T-helper 17 cell (primary cell): ENCODE measurements at places on chromosomes 6 and 20. TPM values are rescaled to one million over a fixed set of nuclear protein-coding genes. Genes with fewer than 3 reads are reported as not detected.

GRCh38 chr20:63014287-63014686 is 7.5 kb upstream of the BHLHE23 start:
- DNase-seq, result no peak

DNA sequence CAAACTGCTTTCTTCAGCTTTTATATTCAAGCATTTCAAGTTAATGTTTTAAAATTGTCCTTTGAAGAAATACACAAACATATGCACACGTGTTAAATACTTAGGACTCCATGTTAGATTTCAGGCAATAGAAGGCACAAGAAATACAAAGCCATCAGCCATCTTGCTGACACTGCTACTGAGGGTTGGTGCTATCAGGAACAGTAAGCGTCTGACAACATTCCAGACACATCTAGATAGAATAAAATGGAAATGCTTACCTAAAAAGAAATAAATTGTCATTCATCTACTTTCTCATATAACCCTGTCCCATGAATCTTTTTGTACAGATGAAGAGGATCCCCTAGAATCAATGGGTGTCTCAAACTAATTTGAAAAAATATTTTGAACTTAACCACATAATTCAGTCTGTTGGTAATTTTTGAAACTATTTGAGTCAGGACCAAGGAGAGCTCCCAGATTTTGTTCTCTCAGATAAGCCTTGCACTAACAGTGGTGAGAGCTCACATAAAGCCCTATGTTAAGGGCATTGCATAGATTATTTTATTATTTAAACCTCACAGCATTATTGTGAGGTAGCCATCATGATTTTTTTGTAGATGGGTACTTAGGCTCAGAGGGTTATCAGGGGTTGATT is 631.1 kb upstream of the POU3F2 start:
- no peak for DNase-seq

- no peak for DNase-seq
Measured at GRCh38 chr20:24450624-24451376, 18.6 kb upstream of the SYNDIG1 start.

GRCh38 chr6:95279616-95280015 is 297.7 kb upstream of the MANEA start:
- DNase-seq, result no peak

DNA sequence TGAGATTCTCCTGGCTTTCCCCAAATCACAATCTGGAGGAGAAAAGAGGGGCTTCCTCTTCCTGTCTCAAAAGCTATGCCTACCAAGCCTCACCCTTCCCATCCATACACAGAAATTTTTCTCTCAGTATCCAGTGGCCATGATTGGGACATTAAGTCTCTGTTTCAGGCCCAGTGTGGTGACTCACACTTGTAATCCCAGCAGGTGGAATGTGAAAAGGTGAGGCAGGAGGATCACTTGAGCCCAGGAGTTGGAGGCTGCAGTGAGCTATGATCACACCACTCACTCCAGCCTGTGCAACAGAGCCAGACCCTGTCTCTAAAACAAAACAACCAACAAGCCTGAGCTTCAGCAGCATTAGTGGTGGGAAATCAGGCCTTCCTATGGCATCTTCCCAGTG is 210.0 kb downstream of the OGFRL1 start:
- DNase-seq, result no peak

GRCh38 chr6:34233867-34234266 is 2.8 kb upstream of the HMGA1 start:
- DNase-seq, result no peak

GRCh38 chr20:53921443-53921973 is 148.9 kb downstream of the BCAS1 start:
- no peak for DNase-seq

DNA sequence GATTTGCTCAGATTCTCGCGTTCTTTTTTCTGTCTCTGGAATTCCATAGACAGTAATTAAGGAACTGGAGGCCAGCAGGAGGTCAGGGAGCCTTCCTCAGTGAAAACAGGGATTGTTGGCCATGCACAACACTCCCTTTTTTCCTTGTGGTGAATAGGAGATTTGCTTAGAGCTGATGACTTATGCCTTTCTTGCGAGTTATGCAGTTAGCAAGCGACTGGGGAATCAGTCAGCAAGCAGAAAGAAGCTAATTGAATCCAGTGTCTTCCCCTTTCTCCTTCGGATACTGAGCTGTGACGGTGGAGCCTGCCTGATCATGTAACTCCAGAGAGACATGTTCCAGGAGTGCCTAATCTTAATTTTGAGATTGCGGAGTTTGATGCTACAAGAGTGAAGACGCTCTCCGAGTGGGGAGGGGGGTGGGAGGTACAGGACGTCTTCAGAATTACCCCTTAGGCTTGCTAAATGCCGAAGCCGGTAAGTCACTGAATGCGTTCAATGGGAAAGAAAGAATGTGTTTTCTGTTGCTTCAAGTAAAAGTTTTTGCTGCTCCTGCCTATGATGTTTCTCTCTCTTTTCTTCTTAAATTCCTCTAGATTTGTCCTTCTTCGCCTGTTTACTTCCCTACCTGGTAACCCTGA is 165.9 kb downstream of the SASH1 start:
- no peak for DNase-seq

- peak; percentile 51 for DNase-seq
Measured at GRCh38 chr6:139291813-139292619, at the start of gene TXLNB. TXLNB (minus strand) TSS chr6:139291998; CDS start chr6:139288899, 3,099 bp downstream.

- DNase-seq, result no peak
Measured at GRCh38 chr6:151494235-151494935, 568 bp downstream of the CCDC170 start.

- no peak for DNase-seq
Measured at GRCh38 chr6:34920097-34920496, 31.0 kb downstream of the ANKS1A start.

GRCh38 chr6:42841844-42842584 is 37.4 kb upstream of the RPL7L1 start:
- no peak for DNase-seq

DNA sequence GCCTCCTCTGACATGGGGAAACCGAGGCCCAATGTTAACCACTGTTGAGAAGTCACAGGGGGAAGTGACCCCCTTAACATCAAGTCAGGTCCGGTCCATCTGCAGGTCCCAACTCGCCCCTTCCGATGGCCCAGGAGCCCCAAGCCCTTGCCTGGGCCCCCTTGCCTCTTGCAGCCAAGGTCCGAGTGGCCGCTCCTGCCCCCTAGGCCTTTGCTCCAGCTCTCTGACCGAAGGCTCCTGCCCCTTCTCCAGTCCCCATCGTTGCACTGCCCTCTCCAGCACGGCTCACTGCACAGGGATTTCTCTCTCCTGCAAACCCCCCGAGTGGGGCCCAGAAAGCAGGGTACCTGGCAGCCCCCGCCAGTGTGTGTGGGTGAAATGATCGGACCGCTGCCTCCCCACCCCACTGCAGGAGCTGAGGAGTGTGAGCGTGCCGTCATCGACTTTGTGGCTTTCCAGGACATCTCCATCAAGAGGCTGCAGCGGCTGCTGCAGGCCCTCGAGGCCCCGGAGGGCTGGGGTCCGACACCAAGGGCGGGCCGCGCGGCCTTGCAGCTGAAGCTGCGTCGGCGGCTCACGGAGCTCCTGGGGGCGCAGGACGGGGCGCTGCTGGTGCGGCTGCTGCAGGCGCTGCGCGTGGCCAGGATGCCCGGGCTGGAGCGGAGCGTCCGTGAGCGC is 1.6 kb downstream of the TNFRSF6B start:
- DNase-seq, result no peak

DNA sequence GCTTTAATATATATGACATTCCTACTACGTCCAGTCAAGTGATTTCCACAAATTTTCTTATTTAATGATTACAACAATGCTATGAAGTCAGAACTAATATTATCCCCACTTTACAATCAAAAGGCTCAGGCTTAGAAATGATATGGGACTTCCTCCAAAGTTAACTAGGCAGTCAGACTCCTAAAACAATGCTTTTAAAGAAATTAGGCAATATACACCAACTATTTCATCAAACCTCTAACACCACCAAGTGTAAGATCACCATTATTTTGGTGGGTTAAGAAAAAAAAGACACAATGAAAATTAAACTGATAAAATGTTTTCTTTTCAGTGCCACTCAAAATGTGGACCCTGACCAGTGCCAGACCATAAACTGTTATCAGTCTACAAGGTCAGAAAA is 256.1 kb upstream of the RUNX2 start:
- no peak for DNase-seq

DNA sequence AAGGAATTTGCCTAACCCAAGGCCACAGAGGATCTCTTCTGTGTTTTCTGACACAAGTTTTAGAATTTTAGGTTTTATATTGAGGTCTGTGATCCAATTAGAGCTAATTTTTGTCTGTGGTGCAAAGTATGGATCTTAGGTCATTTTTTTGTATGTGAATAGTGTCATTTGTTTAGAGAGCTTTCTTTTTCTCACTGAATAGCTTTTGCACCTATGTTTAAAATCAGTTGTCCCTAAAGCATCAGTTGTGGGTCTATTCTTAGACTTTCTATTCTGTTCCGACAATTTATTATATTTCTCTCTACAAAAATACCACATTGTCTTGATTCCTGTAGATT is 341 bp upstream of the MCM9 start:
- DNase-seq, result no peak

- DNase-seq, result no peak
Measured at GRCh38 chr6:72580281-72580940, 41.5 kb upstream of the KCNQ5 start.

DNA sequence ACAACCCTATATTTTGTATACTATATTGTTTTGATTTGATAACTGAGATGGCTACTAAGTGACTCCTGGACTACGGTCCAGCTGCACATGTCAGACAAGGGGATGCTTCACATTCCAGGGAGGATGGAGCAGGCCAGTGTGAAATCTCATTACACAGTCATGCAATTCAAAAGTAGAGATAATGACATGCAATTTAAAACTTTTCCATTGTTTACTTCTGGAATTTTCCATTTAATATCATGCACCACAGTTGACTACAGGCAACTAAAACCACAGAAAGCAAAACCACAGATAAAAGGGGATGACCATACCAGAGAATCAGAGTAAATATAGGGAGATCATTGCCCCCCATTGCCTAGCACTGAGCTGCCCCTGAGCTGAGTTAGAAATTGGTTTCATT is 366.4 kb downstream of the BTBD9 start:
- DNase-seq, result no peak

DNA sequence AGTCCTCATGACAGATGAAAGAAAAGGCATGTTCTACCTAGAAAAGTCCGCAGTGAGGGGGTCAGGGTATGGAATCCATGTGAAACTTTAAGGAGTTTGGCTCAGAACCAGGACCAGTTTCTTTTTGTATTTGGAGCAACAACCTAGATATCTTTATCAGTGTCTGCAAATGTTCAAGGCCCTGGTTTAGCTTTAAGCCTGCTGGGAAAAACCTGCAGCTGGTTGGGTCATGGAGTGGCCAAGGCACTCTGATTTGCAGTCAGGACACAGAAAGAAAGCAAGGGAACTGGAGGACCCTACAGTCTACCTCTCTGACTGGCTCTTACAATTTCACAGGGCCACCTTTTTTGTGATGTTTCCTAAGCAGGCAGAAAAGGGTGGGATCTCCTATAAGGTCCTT is 33.7 kb downstream of the GSTA2 start:
- DNase-seq, result no peak

DNA sequence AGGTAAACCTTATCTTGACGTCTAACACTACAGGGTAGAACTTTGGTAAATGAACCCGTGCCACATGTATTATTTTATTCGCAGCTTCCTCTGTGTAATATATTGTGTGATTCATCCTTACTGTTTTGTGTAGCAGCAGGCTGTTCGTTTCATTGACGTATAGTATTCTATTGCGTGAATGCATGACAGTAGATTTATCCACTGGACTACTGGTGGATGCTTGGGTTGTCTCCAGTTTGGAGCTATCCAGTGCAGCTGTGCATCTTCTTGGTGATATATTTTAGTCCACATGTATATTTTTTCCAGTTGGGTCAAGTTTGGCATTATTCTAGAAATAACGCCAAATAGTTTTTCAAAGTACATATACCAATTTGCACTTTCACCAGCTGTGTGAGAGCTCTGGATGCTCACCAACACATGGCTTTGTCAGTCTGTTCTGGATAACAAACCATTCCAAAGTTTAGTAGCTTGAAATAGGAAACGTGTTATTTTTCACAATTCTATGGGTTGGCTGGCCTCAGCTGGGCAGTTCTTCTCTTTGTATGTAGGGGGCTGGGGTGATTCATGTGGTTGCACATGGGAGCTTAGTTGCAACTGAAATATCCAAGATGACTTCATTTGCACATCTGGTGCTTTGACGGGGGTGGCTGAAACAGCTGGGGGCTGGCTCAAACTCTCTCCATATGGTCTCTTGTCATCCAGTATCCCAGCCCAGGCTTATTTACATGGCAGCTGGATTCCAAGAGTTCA is 9.3 kb downstream of the ECT2L start:
- DNase-seq, result no peak

DNA sequence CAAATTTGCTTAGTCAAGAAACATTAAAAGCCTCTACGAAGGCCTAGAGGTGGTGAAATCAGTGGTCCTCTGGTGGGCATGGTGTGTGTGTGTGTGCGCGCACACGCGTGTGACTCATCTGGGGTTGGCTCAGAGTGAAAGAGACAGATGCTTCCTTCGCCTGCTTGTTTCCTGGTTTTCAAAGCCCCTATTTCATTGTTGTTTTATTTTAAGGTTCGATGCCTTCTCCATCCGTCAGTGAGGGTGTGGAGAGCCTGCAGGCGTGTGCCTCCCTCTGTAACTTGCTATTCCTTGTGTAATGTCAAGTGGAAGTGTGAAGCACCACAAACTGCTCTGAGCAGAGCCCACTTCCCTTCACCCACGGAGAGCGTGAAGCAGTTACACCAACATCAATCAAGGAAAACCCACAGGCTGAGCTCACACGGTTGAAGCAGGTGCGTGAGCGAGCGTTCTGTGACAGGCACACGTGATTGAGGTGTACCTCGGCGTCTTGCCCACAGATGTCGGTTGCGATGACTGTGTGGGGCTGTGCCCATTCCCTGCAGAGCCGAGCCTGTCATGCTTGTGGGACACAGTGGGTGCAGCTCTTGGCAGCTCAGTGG is 233.9 kb downstream of the PRL start:
- no peak for DNase-seq

The LY6G5C gene
- 3.8 TPM for total RNA-seq

The RBBP8NL gene
- not detected for total RNA-seq

The AURKA gene
- 0.92 TPM for total RNA-seq

The SMLR1 gene
- not detected for total RNA-seq

The OVOL2 gene
- not detected for total RNA-seq

The EEF1A1 gene
- 15,954 TPM for total RNA-seq

The SLC26A8 gene
- total RNA-seq, result not detected

The GRM1 gene
- not detected for total RNA-seq

The CD40 gene
- 5.8 TPM for total RNA-seq

The MEI4 gene
- total RNA-seq, result not detected
